ENCODE measurements at places on chromosomes 6 and 20.

DNA sequence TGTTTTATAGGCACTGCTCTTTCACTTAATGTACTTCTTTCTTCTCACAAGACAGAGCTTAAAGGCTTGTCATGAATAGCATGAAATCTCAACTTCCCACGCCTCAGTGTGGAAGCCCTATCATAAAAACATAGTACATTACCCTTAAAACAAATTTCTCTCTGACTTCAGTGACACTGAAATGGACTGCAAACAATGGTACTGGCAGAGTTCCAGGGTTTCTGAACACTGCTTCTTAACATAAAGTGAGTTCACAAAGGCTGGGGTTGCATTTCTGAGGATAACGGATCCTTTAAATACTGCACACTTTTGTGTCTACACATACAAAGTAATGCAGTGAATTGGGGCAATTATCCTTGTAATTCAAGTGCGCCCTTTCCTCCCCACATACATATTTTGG lies 32.3 kb upstream of the PLEKHG1 start:
- H3K36me3 ChIP-seq, result no peaks in the 10 kb centered on the region
- H3K4me1 ChIP-seq, result no peaks in the 10 kb centered on the region
- no peak for DNase-seq
- no peaks in the 10 kb centered on the region for H3K27me3 ChIP-seq

DNA sequence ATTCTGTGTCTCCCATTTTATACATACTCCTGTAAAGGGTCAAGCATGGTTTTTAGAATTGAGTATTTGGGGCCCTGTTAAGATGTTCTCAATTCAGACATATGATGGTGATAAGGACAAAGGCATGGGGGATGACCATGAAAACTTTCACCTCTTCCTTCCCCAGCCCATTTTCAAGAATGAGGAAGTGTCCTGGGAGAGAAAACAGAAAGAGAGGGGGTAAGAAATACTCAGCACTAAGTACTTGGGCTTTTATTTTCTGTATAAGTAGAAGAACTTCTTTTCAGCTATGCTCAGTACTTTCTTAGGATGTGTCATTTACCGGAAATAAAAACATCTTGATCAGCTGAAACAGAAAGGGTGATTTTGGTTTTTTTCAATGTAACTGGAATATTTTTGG lies 10.9 kb upstream of the MBOAT1 start:
- no peak overlapping the region for H3K4me3 ChIP-seq
- peaks cover 6% of the 10 kb centered on the region for H3K4me1 ChIP-seq
- no peaks in the 10 kb centered on the region for H3K36me3 ChIP-seq
- H3K27me3 ChIP-seq, result no peaks in the 10 kb centered on the region
- DNase-seq, result no peak
- no peak overlapping the region for H3K27ac ChIP-seq

- H3K36me3 ChIP-seq, result no peaks in the 10 kb centered on the region
- H3K4me1 ChIP-seq, result peaks cover 10% of the 10 kb centered on the region
- H3K27me3 ChIP-seq, result peaks cover 46% of the 10 kb centered on the region
- DNase-seq, result no peak
- no peak overlapping the region for H3K27ac ChIP-seq
- H3K4me3 ChIP-seq, result no peak overlapping the region
Observed at GRCh38 chr20:37265152-37265551, 3.5 kb upstream of the GHRH start.

- DNase-seq, result no peak
- H3K4me1 ChIP-seq, result no peaks in the 10 kb centered on the region
- H3K4me3 ChIP-seq, result no peak overlapping the region
- peaks cover 5% of the 10 kb centered on the region for H3K27me3 ChIP-seq
- H3K36me3 ChIP-seq, result no peaks in the 10 kb centered on the region
Observed at GRCh38 chr20:24833592-24833991, 115.5 kb upstream of the CST7 start.

DNA sequence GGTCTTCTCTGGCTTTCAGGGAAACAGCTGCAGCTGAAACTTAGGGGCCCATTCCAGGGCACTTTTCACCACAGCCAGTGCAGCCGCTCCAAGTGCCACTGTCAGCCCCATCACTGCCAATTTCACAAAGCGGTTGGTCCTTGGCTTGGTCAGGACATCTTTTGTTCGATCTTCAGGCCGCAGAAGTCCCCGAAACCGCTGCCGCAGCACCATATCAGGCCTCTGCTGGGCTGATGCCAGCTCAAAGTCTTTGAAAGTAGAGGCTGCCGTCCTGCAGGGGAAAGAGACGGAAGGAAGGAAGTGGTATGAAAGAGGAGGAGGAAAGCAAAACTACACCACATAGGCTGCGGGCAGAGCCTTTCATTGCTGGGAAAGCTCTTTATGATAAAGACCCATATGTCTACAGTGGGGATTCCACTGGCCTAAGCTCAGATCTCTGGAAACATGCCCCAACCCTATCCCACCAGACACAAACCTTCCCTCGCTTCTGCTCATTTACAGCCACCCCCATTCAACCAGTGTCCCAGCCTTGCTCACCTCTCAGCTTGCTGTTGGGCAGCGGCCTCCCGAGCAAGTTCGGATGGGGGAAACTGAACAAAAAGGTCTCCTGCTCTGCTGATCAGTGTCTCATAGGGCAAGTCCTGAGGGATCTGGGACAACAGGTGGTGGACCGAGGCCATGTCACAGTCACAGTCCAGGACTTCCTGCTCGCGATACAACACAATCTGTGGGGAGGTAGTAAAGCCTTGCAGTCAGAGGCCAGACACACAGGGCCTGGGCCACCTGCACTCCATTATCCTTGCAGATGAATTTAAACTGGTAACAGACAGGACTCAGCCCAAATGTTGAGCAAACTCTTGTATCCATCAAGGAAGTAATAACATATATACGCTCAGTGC lies 23.5 kb downstream of the TBC1D20 start:
- no peak overlapping the region for H3K4me3 ChIP-seq
- no peak for DNase-seq
- no peaks in the 10 kb centered on the region for H3K27me3 ChIP-seq
- H3K27ac ChIP-seq, result no peak overlapping the region
- H3K4me1 ChIP-seq, result peaks cover under 1% of the 10 kb centered on the region

DNA sequence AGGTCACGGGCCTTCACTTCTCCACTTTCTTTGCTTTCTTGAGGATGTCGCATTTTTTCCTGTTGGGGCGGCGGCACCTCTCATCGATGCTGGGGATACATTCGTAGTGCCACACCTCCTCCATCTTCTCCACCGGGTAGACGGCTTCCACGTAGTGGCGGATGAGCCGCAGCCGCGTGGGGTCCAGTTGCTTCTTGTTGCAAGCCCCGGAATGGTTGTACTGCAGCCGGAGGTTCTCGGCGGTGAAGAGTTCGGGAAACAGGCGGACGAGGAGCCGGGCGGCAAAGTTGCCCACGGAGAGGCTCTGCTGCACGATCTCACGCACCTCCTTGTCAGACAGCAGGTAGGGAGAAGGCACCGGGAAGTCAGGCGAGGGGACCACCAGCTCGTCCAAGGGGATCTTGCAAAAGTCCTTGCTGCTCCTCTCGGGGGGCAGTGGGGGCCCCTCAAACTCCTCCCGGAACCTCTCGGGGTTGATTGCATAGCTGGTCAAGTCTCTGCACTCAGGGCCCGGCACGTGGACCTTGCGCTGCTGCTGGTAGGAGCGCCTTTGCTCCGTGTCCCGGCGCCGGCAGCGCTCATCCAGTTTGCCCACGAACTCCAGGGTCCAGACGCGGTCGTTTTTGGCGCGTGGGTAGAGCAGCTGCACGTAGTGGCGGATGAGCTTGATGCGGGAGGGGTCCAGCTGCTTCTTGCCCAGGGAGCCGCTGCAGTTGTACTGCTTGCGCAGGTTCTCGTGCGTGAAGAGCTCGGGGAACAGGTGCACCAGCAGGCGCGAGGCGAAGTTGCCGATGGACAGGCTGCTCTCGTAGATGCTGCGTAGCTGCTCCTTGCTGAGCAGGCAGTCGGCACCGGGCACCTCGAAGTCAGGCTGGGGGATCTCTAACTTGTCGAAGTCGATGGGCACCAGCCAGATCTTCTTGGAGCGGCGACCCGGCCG lies 41.0 kb downstream of the MTRES1 start:
- no peak overlapping the region for H3K27ac ChIP-seq
- peaks cover 24% of the 10 kb centered on the region for H3K4me1 ChIP-seq
- DNase-seq, result no peak
- no peak overlapping the region for H3K4me3 ChIP-seq
- H3K36me3 ChIP-seq, result no peaks in the 10 kb centered on the region

- H3K27ac ChIP-seq, result peak overlapping the region; percentile 54
- H3K36me3 ChIP-seq, result no peaks in the 10 kb centered on the region
- DNase-seq, result no peak
- H3K4me3 ChIP-seq, result no peak overlapping the region
Observed at GRCh38 chr6:134288538-134289203, 29.2 kb downstream of the SGK1 start.

DNA sequence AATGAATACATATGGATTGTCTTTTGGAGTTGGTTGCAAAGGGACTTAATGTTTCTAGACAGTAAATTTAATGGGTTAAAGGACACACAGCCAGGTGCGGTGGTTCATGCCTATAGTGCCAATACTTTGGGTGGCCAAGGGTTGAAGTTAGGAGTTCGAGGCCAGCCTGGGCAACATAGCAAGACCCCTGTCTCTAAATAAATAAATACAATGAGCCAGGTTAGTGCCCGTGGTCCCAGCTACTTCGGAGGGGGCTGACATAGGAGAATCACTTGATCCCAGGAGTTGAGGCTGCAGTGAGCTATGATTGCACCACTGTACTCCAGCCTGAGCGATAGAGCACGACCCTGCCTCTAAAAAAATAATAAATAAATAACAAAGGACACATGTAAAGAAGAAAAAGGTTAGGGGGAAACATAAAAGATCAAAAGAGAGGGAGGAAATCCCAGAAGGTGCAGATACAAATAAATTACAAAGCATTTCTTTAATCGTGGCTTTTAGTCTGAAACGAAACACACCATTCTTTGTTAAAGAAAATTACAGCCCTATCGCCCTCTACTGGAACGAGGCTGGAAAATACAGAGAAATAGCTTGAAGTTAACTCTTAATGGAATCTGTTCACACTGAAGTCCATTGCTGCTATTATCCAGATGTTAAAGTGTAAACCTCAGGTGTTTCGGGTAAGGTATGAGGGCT lies 42.6 kb upstream of the SCML4 start:
- no peak overlapping the region for H3K27ac ChIP-seq
- H3K4me1 ChIP-seq, result no peaks in the 10 kb centered on the region
- peaks cover 14% of the 10 kb centered on the region for H3K36me3 ChIP-seq

- no peak overlapping the region for H3K27ac ChIP-seq
- H3K36me3 ChIP-seq, result no peaks in the 10 kb centered on the region
- no peaks in the 10 kb centered on the region for H3K4me1 ChIP-seq
- no peak for DNase-seq
Observed at GRCh38 chr6:145036848-145037567, 698.3 kb downstream of the EPM2A start.

DNA sequence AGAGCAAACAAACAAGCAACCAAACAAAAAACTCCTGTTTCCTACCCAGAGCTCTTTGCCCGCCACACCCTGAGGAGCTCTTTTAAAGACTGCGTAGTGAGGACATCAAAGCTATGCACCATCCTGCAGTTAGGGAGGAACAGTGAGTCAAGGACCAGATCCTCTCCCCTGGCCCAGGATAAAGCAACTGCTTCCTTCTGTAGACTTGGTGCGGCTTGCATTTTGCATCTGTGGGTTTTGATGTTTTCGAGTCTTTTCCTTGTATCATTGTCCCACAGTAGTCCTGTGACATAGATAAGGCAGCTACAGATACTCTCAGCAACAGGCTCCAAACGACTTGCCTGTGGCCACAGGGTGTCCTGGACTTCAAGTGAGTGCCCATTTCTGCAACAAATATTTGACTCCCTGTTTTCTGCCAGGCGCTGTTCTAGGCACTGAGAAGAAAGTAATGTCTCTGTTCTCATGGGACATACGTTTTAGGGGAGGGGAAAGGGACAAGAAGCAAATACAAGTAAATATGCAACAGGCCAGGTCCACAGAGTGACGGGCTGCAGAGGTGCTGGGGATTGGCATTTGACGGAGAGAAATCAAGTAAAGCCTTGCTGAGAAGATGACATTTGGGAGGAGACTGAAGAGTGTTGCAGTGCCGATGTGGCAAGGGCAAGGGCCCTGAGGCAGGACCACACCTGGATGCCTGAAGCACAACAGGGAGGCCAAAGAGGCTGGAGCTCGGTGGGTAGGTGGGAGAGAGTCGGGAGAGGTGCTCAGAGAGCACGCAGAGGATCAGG lies 35.9 kb upstream of the MAP3K4 start:
- no peaks in the 10 kb centered on the region for H3K4me1 ChIP-seq
- H3K27me3 ChIP-seq, result no peaks in the 10 kb centered on the region
- H3K36me3 ChIP-seq, result no peaks in the 10 kb centered on the region
- no peak for DNase-seq
- H3K4me3 ChIP-seq, result no peak overlapping the region

- no peak overlapping the region for H3K27ac ChIP-seq
- no peaks in the 10 kb centered on the region for H3K4me1 ChIP-seq
- no peak overlapping the region for H3K4me3 ChIP-seq
- no peak for DNase-seq
- peaks cover 39% of the 10 kb centered on the region for H3K27me3 ChIP-seq
Observed at GRCh38 chr6:88183471-88183870, 17.3 kb upstream of the CNR1 start.

- no peaks in the 10 kb centered on the region for H3K36me3 ChIP-seq
- no peaks in the 10 kb centered on the region for H3K4me1 ChIP-seq
- no peaks in the 10 kb centered on the region for H3K27me3 ChIP-seq
- no peak overlapping the region for H3K4me3 ChIP-seq
Observed at GRCh38 chr20:8693709-8694108, 375.2 kb upstream of the PLCB4 start.

DNA sequence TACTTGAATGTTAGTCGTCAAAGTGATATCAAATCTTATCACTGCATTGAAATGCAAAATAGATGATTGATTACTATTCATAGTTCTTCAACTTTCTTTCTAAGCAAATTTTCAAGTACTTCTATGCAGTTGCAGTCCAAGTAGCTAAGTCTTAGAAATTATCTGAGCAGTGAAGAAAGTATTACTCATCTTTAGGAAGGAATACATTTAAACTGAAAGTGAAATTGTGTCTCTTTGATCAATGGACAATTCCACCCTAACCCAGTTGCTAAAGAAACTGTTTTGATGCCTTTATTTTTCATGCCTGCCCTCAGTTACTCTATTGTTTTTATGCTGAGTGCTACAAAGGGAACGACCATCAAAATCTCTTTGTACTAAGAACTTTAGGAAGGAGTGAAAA lies 337.4 kb downstream of the GRIK2 start:
- no peaks in the 10 kb centered on the region for H3K4me1 ChIP-seq
- H3K4me3 ChIP-seq, result no peak overlapping the region
- H3K36me3 ChIP-seq, result no peaks in the 10 kb centered on the region
- DNase-seq, result no peak
- H3K27me3 ChIP-seq, result no peaks in the 10 kb centered on the region

- peaks cover 38% of the 10 kb centered on the region for H3K4me1 ChIP-seq
- no peaks in the 10 kb centered on the region for H3K27me3 ChIP-seq
- no peaks in the 10 kb centered on the region for H3K36me3 ChIP-seq
- H3K27ac ChIP-seq, result no peak overlapping the region
- peak; percentile 92 for DNase-seq
- H3K4me3 ChIP-seq, result no peak overlapping the region
Observed at GRCh38 chr20:38222231-38222922, 38.2 kb downstream of the KIAA1755 start.

GRCh38 chr6:1321738-1322137 lies 9.8 kb downstream of the FOXQ1 start:
- H3K27me3 ChIP-seq, result no peaks in the 10 kb centered on the region
- DNase-seq, result no peak
- H3K4me3 ChIP-seq, result no peak overlapping the region
- peak overlapping the region; percentile 85 for H3K27ac ChIP-seq

Data from Calu3 (cell line).